ENCODE measurements at places on chromosomes 13 and 19.
A peak's percentile ranks its signal among the peaks of the same experiment; 100 is the strongest.

GRCh38 chr13:52743988-52744387, 4.4 kb upstream of the CNMD start:
- DNase-seq, result no peak

- no peak for DNase-seq
Observed at GRCh38 chr13:112974125-112974524, 5.1 kb downstream of the MCF2L start.

DNA sequence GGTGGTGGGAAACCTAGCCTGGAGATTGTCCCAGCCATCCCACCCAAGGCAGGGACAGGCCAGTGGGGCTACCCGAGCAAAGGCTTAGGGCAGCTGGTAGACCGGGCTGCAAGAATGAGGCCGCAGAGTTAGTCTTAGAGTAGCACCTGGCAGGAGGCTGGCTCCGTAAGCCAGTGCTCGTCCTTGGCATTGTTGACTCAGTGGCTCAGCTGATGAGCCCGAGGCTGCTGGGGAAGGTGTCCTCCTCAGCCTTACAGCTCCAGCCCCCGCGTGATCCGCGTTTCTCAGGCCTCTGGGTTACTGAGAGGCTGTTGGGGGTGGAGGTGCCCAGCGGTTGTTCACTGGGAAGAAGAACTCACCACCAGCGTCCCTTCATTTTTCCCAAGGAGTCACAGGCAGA, 24.7 kb downstream of the PPP1R37 start:
- DNase-seq, result no peak

- DNase-seq, result peak; percentile 77
Observed at GRCh38 chr19:531009-531752, 379 bp upstream of the CDC34 start.

DNA sequence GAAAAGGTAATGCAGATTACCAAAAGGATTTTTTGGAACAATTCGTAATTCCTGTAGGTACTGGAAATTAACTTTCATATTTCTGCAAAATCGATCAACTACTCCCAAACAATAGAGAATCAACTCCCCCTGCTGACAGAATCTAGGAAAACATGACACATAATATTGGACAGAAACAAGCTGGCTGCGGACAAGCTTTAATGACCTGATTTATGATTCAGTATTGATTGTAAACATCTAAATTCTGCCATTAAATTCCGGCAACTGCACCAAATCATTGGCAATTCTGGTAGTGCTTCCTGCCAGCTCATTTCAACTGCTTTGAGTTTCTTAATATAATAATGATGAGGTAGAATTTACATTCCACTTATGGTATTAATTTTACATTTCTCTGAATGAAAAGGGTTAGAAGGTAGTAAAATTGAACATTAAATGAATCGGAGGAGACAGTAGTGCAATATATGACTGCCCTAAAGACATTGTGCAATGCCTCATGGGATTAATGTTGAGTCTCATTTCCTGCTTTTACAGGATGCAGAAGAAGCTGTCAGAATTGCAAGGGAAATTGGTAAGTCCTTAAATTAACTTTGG, 146.5 kb downstream of the PCCA start:
- peak; percentile 18 for DNase-seq

DNA sequence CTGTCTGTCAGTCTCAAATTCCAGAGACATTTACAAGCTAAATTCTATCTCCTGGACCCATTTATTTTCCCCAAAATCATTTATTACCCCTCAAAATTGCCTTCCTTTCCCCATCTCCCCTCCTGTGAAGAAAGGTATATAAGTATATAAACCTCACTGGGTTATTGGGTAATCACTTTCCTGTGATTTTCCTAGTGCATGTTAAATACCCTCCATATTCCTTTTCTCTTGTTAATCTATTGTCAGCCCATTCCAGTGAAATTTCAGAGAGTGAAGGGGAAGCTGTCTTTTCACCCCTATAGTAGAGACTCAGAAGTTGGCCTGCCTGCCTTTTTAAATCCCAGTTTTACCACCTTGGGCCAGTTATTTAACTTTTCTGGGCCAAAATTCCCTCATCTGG, 9.9 kb downstream of the IFNL1 start:
- no peak for DNase-seq

DNA sequence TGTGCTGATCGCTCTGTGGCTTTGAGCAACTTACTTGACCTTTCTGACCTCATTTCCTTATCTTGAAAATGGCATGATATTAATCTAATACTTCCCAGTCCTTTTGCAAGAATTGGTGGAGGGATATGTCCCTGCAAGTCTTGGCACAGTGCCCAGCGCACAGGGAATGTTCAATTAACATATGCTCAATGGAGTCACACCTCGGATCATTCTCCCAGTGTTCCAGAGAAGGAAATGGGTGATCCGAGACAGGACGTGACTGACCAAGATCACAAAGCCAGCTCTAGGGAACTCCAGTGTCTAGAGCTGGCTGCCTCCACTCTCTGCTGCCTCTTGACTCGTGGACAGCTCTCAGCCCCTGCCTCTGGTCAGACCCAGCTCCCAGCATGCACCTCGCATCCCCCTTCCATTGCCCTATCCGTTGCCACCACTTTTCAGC, 3.6 kb downstream of the CDC42EP5 start:
- no peak for DNase-seq

GRCh38 chr13:94249512-94249911, 230.0 kb downstream of the DCT start:
- DNase-seq, result no peak

GRCh38 chr13:104314926-104315535, 1248.8 kb upstream of the SLC10A2 start:
- no peak for DNase-seq

- no peak for DNase-seq
Observed at GRCh38 chr19:6676288-6676687, 6.3 kb upstream of the TNFSF14 start.

DNA sequence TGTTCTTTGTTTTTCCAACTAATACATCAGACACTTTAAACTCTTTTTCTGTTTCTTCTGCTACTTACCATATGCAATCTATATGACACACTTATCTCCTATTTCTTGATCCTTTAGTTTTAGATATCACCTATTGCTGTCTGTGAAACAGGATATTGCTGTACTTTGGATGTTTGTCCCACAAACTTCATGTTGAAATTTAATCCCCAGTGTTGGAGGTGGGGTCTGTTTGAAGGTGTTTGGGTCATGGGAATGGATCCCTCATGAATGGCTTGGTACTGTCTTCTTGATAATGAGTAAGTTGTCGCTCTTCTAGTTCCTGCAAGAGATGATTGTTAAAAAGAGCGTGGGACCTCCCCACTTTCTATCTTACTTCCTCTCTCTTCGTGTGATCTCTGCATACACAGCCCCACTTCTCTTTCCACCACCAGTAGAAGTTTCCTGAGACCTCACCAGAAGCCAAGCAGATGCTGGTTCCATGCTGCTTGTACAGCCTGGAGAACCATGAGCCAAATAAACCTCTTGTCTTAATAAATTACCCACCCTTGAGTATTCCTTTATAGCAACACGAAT, 244.2 kb downstream of the NHLRC3 start:
- DNase-seq, result no peak

GRCh38 chr19:738509-739128, 12.3 kb upstream of the MISP start:
- DNase-seq, result no peak
